Naive thymus-derived CD4-positive, alpha-beta T cell (primary cell): ENCODE measurements at places on chromosomes 1 and 21. TPM values are rescaled to one million over a fixed set of nuclear protein-coding genes. Genes with fewer than 3 reads are reported as not detected.

RHOU gene
- polyA plus RNA-seq: 0.31 TPM

SGIP1 gene
- not detected for polyA plus RNA-seq

DNA sequence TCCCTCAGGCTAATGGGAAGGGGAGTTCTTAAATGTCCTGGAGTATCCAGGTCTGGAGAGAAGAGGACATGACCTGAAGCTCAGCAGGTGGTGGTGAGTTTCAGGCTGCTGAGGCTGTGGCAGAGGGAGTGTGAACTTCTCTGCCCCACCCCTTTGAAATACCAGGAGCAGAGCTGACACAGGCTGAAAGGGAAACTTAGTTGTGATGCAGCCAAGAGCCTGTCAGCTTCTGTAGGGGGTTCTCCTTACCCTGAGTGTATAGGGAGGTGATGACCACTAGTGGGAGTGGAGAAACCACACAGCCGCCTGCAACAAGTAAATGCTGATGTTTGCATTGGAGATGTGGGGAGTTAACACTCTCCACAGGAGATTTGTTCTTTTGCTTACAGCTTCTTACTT is 152.3 kb downstream of the FCRL5 start:
- DNase-seq: no peak

GRCh38 chr1:109508001-109508872 is 1.3 kb downstream of the AMIGO1 start:
- no peak for DNase-seq

DNA sequence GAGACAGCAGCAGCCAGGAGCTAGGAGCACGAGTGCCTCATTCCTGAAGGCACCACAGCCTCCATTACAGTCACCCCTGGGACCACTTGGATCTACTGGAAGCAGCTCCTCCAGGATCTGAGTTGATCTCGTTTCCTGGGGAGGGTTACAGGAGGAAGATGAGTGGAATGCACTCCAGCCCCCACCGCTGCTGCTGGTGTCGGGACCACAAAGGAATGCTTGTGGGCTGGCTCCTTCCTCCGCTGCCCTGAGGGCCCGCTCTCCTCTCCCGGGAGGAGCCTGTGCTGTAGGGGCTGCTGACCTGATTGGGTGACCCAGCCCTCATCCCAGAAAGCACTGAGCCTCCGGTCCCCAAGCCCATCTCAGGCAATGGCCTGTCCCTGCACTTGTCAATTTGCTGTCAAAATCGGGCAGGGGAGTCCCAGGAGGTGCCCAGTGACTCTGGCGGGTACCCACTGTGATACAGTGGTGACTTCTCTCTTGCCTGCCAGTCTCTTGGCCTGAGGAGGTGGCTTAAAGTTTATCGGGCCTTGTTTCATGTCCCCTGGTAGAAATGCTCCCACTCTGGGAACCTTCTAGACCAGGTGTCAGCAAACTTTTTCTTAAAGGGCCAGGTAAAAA is 23.1 kb downstream of the IL10RB start:
- DNase-seq: no peak

- DNase-seq: no peak
Measured at GRCh38 chr1:182766881-182767645, 22.5 kb upstream of the NPL start.
